Stimulated activated CD4-positive, alpha-beta T cell treated with anti-CD3 and anti-CD28 coated beads, Interleukin-4, amount 100 ng/mL, for 1 hour (primary cell): ENCODE measurements at places on chromosomes 5 and 9.

GRCh38 chr9:114850871-114851270 lies 45.0 kb upstream of the TNFSF15 start:
- DNase-seq, result no peak

GRCh38 chr5:103941596-103941995 lies 379.0 kb upstream of the NUDT12 start:
- DNase-seq, result no peak

DNA sequence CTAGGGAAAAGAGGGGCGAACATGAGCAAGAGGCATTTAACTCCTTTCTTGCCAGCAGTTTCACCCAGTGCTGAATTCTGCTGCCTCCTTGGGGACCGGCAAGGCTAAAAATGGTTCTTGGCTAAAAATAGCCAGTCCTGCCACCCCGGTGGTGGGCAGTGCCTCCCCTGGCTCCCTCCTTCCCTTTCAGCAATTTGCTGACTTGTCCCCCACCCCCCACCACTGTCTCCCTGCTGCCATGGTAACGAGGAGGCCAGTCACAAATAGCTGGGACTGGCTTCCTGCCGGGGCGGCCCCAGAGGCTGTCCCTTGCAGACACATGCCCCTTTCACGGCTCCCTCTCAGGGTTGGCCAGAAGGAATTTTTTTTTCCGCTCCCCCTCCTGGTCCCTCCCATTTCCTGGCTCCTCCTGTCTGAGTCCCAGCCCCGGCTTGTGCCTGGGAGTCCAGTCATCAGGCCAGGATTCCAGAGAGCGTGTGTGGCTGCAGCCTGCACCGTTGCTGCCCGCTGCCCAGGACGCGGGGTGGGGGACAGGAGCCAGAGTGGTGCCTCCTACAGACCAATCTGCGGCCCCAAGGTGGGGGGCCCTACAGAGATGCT lies 130.3 kb downstream of the RGS3 start:
- no peak for DNase-seq

DNA sequence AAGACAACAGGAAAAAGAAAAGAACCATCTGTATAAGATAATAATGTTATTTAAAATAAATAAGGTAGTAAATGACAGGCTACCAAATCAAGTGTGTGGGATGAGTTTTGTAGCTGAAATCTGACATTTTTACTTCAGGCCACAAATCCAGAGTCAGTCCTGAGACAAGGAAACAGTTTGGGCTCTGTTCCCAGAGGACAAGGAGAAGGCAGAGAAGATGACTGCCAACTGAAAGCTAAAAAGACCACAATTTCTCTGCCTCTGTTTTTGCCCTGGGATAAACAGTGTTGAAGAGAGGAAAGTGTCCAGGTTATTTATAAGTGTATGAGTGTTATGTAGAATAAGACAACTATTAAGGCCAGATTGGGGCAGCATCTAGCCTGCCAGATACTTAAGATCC lies 180.5 kb downstream of the NFIB start:
- DNase-seq, result no peak

DNA sequence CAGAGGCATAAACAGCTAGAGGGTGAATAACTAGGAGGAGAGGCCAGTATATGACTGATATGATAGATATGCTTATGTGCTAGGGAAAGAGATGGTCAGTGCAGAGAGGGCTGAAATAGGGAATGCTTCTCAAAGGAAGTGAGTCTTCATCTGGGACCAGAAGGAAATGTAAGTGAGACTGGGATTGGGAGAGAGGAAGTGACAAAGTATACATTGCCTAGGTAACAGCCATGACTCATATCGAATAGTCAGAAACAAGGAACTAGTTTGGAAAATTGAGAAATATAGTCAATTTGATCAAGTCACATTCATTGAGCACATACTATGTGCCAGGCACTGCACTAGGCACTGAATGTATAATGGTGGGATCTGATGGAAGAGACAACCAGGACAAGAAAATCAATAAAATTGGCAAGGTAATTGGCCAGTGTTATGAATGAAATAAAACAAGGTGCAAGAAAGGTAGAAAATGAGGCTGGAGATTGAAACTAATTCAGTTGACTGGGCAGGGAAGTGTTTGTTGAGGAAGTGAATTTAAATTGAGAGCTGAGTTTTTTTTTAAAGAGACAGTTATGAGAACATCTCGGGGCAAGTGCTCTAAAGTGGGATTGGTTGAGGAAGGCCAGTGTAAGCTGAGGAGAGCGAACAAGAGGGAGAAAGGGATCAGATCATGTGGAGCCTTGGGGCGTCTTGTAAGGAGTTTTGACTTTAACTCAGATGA lies 4.3 kb downstream of the ERAP2 start:
- no peak for DNase-seq

- peak; percentile 87 for DNase-seq
Observed at GRCh38 chr5:177599731-177600507, at the start of gene B4GALT7. B4GALT7 (plus strand) TSS chr5:177600132; CDS start chr5:177600211, 79 bp downstream.

GRCh38 chr5:129658801-129659200 lies 89.1 kb upstream of the MINAR2 start:
- no peak for DNase-seq

GRCh38 chr9:24127519-24127918 lies 301.5 kb upstream of the ELAVL2 start:
- DNase-seq, result no peak

DNA sequence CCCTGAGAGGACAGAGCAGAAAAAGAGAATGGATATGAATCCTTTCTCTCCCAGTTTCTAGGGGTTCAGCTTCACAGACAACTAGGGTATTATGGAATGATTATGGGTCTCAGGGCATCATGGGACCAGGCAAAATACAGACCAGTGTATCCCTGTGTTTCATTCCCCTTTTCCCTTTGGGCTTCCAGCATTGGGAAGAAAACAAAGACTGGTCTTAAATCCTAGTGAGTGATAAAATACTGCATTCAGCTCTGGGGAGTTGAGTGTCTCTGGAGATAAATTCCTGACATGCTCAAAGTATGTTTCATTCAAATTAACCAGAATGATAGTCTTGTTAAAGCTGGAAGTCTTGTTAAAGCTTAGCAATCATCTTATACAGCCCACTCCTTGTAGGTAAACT lies 2.4 kb upstream of the POU4F3 start:
- DNase-seq, result no peak

GRCh38 chr9:101026824-101027223 lies 1.7 kb upstream of the PLPPR1 start:
- DNase-seq, result no peak

DNA sequence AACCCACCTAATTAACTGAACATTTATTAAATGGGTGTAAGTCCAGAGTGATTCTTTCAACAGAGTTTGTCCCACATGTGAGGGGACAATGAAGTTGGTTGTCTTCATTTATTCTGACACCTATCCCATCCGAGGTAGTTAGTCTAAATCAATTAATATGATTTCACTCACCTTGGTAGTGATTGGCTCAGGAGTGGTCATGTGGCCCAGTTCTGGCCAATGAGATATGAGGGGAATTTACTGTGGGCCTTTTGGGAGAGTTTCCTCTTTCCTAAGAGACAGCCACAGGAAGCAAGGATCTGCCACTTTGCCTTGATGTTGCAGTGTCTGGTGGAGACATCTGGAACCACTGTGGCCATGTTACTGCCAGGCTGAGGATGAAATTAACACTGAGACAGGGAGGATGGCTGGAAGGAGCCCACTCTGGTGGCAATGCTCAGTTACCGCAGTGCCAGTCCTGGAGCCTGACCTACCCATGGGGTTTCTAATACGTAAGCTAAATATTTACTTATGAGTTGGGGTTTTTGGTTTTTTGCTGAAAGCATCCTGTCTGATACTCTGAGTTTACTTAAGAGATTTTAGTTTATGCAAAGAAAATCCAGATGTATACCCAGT lies 118.6 kb downstream of the FGF18 start:
- no peak for DNase-seq

DNA sequence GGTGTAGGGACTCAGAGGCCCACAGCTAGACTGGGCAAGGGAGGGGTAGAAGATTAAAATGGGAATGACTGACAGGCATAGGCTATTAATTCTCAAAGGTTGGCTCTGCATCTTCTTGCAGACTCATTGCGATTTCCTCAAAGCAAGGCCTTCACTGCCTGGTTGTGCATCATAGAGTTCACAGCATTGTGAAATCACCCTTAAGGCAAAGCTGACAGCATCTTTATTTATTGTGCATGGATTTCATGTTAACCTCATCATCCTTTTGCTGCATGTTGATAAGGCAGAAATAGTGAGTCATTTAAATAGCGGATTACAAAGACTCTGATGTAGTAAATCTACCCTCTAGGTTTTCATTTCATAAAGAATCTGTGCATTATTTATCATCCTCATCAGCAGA lies 13.6 kb upstream of the PALM2AKAP2 start:
- DNase-seq, result no peak

- no peak for DNase-seq
Observed at GRCh38 chr5:161022151-161022550, 170.1 kb upstream of the ATP10B start.

- DNase-seq, result no peak
Observed at GRCh38 chr5:64147849-64148441, 17.7 kb upstream of the RNF180 start.

DNA sequence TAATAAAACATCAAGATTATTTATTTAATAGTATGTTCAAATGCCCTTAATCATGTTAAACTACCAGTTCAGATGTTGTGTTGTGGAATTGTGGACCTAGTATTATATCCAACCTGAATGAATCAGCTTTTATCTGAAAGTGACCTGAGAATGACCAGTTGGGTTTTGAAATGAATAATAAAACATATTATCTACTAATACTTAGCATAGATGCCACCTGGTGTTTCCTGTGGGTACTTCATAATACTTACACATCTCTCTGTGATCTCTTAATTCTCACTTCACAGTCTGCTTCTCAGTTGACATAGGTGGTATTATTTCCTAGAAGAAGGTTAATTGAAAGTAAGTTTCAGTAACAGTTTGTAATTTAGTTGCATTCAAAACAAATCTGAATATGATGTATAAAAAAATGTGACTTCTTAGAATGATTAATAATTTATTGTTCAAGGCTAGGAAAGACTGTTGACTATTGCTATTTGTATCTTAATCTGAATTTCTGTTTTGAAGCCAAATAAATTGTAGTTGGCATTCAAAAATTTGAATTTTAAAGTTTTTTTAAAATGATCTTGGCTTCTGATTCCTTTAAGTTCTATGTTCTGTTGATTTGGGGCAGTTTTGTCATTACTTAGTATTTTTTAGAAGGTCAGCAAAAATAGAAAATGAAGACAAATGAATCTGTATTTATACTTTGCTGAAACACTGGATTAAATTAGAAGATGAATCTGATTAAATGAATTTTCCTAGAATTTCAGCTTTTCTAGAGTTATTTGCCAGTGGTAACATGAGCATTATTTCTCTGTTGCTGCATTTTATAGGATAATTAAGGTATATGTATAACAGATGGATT lies 48.2 kb downstream of the KIF2A start:
- no peak for DNase-seq
